ENCODE measurements at places on chromosomes 7 and 10. TPM values are rescaled to one million over a fixed set of nuclear protein-coding genes. Genes with fewer than 3 reads are reported as not detected.

The CALHM3 gene
- not detected for total RNA-seq

DNA sequence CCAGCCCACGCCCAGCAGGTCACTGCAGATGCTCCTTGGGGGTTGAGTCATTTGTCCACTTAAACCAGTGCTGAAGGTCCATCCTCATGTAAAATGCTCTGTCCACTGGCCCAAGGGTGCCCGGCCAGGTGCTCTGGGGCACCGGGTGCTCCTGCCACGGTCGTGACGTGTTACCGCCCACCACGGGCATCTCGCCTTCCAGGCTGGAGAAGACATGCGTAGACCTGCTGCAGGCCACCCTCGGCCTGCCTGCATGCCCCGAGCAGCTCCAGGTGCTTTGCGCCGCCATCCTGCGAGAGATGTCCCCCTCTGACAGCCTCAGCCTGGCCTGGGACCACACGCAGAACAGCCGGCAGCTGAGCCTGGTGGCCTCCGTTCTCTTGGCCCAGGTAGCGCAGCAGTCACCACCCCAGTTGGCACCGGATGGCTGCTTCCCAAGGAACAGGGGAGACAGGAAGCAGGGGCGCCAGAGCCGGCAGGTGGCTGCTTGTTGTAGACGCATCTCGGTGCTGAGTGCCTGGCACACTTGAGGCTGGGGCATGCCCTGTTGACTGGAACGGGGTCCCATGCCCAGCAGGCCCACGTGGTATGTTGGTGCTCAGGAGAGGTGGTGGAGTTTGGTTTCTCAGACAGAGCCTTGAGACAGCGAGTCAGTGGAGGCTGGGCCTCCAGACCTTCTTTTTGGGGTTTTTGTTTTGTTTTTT, 6.1 kb downstream of the AP5Z1 start:
- DNase-seq: no peak

GRCh38 chr7:46625032-46625431, 704.0 kb upstream of the IGFBP3 start:
- no peak for DNase-seq

- DNase-seq: no peak
These were observed 315.9 kb upstream of the SEMA3A start for GRCh38 chr7:84510505-84510904.

DNA sequence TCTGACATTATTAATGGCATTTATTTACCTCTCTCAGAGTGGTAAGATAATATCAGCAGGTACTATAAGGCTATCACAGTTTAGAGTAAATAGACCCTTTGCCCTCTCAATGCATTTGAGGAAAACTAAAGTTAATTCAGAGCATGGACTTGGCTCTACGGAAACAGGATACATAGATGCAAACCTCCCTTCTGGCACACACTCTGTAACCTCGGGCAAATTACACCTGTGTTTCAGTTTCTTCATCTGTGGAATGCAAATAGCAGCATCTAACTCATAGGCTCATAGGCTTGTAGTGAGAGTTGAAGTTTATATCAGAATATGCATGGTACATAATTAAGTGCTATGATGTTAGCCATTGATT, 5.6 kb downstream of the RAPGEF5 start:
- no peak for DNase-seq

- DNase-seq: no peak
These were observed 54.1 kb downstream of the PLPP4 start for GRCh38 chr10:120511165-120511564.

All from glomerular endothelial cell (primary cell).